ENCODE measurements at places on chromosomes 7 and 10. TPM values are rescaled to one million over a fixed set of nuclear protein-coding genes. Genes with fewer than 3 reads are reported as not detected.
A peak's percentile ranks its signal among the peaks of the same experiment; 100 is the strongest.

DNA sequence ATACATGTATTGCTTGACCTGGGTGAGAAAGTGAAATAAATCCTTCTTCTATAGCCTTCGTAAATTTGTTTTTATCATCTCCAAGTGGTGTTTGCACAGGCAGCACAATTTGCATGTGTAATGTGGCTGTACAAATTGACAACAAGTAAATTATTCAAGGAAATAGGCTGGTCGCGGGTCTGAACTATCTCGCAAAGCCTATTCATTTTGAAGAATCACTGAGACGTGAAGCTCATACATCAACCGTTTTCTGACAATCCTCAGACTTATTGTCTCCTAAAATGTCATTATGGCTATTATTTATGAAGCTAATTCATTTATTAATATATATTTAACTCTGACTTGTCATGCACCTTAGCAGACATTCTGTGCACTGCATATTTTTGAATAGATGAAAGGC is 16.2 kb upstream of the FAM204A start:
- no peak for DNase-seq

- DNase-seq: no peak
These were observed 107.3 kb downstream of the EXOC4 start for GRCh38 chr7:133360201-133360600.

DNA sequence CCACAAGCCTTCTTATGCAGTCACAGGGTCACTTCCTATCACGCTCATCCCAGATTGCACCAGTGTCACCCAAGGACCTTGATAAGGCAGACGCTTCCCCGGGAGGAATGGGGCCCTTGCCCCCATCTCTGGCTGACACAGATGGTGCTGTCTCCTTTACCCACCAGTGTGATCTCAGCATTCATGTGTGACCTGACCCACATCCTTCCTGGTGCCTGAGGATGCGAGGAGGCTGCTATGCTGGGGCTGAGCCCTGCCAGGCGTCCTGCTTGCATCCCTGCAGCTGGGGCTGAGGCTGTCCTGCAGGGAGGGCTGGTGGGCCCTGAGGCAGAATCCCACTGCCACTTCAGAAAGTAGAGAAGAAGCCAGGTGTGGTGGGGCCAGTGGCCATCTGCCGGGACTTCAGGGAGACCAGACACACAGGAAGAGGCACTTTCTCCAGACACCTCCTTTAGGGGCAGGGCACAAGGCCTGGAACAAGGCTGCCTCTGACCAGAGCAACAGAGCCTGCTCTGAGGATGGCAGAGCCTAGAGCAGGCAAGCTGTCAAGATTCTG is 35.3 kb downstream of the RASGEF1A start:
- no peak for DNase-seq

GRCh38 chr10:63384001-63384400 is 81.8 kb downstream of the JMJD1C start:
- peak; percentile 17 for DNase-seq

GRCh38 chr10:35585903-35586535 is 19.1 kb upstream of the GJD4 start:
- DNase-seq: no peak

DNA sequence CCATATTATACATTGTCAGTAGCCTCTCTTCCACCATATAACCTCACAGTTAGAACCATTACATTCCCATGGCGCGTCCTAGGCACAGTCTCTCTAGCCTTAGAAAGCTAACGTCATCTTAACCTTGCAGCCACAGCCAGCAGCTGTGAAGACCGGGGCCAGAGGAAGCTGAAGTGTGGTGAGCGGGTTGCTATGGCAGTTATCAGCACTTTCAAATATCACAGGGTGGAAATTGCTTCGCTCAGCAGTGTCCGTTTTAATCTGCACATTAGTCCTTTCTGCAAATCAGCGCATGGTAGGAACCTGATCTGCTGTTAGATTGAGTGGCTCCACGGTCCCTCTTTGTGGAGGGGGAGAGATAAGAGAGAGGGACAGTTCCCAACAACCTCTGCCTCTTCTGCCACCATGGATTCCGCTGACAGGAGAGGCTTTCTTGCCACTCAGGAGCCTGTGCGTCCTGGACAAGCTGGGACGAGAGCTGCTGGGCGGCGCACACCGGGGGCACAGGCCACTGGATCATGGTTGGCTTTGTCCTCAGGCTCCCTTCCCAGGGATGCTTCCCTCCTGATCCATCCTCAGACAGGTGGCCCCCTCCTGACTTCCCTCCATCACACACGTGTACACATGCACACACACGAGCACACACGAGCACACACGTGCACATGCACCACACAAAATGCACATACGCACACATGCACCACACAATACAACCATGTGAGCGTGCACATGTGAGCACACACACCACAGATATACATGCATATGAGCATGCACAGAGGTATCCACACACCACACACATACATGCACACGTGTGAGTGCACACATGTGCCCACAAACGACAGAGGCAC is 93.8 kb downstream of the WDR37 start:
- peak; percentile 3 for DNase-seq

DNA sequence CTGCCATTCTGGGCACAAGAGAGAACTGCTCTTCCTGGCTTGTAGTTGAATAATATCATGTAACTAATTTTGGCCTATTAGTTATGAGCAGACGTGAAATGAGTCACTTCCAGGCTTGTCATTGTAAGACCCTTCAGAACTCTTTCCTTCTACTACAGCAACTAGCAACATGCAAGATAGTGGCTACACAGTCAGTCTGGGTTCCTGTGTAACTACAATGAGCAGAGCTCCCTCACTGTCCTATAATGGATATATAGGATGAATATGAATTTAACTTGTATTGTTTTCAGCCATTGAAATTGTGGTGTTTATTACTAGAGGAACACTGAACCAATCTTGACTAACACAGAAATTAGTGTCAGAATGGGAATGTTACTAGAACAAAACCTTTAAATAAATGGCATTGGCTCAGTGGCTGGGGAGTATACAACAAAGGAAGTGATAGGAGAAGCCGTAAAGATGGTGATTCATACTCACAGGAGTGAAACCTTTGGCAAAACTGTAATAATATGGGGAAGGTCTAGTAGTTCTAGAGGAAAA is 2.9 kb upstream of the MTPN start:
- peak; percentile 63 for DNase-seq

DNA sequence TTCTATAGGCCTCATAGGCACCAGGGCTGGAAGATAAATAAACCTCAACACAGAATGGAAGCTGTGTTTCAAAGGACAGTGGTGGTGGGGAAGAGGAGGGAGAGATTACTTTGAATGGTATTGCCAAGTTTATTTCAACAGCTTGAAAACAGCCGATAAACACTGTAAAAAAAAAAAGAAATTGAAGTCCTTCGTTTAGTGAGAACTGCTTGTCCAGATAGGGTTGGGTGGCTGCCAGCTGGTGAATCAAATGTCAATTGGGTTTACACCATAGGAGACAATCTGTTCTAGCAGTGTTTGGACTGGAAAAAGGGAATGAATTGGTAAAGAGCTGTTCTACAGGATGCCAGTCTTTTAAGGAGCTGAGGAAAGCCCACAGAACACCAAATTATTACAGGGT is 254.8 kb downstream of the PHF14 start:
- DNase-seq: no peak

- DNase-seq: no peak
These were observed 5.7 kb downstream of the LRRC20 start for GRCh38 chr10:70376436-70377378.

DNA sequence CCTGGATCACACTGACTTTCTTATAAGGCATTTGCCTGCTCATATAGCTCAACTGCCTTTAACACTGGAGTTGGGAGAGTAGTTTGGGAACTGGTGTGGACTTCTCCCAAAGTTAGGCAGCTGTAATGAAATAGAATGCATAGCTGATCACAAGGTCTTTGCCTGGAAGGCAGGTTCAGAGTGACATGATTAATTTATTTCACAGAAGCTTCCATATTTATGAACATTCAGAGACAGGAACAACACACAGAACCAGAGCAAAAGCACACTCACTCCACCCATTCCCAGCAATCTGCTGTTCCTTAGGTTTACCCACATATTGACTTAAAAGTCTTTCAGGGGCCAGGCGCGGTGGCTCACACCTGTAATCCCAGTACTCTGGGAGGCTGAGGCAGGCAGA is 234.2 kb downstream of the REEP3 start:
- no peak for DNase-seq

- peak; percentile 71 for DNase-seq
These were observed 97.7 kb downstream of the ARHGAP12 start for GRCh38 chr10:31830887-31831286.

- no peak for DNase-seq
These were observed 132.8 kb downstream of the TCERG1L start for GRCh38 chr10:131178521-131179331.

GRCh38 chr7:19020062-19020461 is 97.4 kb downstream of the TWIST1 start:
- no peak for DNase-seq

GRCh38 chr10:97138174-97138573 is 47.6 kb downstream of the SLIT1 start:
- DNase-seq: no peak

DNA sequence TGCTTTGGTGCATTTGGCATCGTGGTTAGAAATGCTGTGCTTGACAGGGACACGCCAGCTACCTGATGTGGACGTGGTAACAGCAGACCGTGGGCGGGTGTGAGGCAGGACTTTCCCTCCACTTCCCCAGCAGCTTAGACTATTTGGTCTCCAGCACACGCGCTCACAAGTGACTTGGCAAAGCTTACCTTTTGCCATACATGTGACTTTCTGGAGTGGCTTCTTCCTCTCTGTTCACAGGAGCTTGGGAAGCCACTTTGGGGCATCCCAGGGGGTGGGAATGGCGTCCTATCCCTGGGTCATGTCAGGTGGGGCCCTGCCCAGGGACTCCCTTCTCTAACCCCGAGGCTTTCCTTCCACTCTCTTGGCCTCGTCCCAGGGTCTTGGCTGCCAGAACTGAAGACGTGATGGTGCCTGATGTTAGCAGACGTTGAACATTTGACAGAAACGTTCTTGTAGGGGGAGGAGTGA is 228.7 kb upstream of the KLF6 start:
- no peak for DNase-seq

DNA sequence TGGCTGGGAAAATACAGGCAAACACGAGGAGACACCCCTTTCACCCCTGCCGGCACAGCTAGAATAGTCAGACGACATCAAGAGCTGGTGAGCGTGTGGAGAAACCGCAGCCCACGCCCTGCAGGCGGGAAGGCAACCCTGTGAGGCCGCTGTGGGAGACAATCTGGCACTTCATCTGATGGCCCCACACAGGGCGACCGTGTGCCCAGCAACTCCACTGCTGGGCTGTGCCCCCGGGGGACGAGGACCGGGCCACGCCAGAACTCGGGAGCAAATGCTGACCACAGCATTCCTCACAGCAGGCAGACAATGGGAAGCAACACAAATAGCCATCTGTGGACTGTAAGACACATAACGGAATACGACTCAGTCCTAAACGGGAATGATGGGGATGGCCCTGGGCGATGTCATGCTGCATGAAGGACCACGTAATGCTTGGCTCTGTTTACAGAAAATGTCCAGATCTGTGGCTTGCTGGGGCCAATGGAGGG is 58.9 kb downstream of the CFAP46 start:
- peak; percentile 1 for DNase-seq

DNA sequence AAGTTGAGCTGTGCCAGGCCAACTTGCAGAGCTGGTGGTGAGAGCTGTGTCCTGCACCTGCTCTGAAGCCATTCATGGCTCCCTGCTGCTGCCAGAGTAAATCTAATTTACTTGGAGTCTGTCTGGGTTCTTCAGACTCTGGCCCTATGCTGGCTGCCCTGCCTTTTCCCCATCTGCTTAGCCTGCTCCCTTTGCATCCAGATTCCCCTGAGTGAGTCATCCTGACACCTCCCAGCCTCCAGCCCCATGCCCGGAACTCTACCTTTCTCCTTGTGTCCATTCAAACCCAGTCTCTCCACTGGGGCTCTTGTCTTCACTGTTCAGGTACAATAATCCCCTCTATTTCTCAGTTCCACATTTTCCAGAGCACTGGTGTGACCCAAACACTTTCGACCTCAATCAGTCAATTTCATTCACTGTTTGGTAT is 434.4 kb upstream of the ZMIZ1 start:
- DNase-seq: peak; percentile 45

DNA sequence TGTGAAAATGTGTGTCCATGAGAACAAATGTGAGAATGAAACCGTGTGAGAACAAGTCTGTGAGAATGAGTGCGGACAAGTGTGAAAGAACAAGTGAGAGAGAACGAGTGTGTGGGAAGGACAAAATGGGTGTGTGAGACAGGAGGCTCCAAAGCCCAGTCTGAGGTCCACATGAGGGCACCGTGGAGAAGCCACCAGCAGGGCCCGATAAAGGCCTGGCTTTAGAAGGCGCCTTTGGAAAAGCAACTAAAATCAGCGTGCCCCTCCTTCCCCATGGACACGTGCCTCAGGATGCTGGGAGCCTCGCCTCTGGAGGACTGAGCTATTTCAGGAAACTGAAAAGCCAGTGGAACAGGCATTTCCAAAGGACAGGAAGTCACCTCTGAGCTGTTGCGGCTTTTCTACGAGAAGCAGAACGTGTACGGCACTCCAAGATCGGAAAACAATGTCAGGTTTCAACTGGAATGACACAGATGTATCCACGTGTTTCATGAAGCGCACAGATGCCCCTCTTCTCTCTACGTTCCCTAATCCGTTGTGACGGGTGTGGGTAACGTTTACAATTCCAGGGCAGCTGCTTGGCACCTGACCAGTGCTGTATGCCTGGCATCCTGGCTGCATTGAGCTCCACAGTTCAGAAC is 46.4 kb downstream of the ESYT2 start:
- DNase-seq: peak; percentile 12

GRCh38 chr7:23261843-23262452 is 15.4 kb downstream of the GPNMB start:
- DNase-seq: peak; percentile 67

- peak; percentile 1 for DNase-seq
These were observed 97.2 kb downstream of the PODXL start for GRCh38 chr7:131459256-131459655.

- peak; percentile 28 for DNase-seq
These were observed 6.4 kb downstream of the SDK1 start for GRCh38 chr7:3307435-3307834.

GRCh38 chr10:119201233-119201632 is 6.1 kb upstream of the GRK5 start:
- DNase-seq: no peak

- no peak for DNase-seq
These were observed 92.3 kb upstream of the TMEM168 start for GRCh38 chr7:112882511-112882910.

The LIPK gene
- not detected for polyA plus RNA-seq

The LIPJ gene
- not detected for polyA plus RNA-seq

The C10orf71 gene
- not detected for polyA plus RNA-seq

The CCT6A gene
- 133 TPM for polyA plus RNA-seq

The SOSTDC1 gene
- 0.07 TPM for polyA plus RNA-seq

The GNGT1 gene
- polyA plus RNA-seq: not detected

The NRCAM gene
- polyA plus RNA-seq: 0.43 TPM

The CALCR gene
- not detected for polyA plus RNA-seq

The ZNF783 gene
- polyA plus RNA-seq: 7.1 TPM

The H2BK1 gene
- not detected for polyA plus RNA-seq

The HOXA1 gene
- polyA plus RNA-seq: 1.8 TPM

The SPDYE2B gene
- not detected for polyA plus RNA-seq

The GRM8 gene
- polyA plus RNA-seq: not detected

The EPHA1 gene
- 0.10 TPM for polyA plus RNA-seq

The TMEM26 gene
- 0.22 TPM for polyA plus RNA-seq

Data from IMR-90 (cell line).